Urinary bladder (tissue), 4 donors: ENCODE measurements at places on chromosomes 11 and 22. TPM values are rescaled to one million over a fixed set of nuclear protein-coding genes. Genes with fewer than 3 reads are reported as not detected.

The EHF gene
- 79.8 TPM for total RNA-seq

The DDIAS gene
- 7.8 TPM for total RNA-seq

The OR51B5 gene
- total RNA-seq = 4.3 TPM

The OLFML1 gene
- total RNA-seq = 48.0 TPM

The TRIM49 gene
- not detected for total RNA-seq

The KMT5B gene
- total RNA-seq = 78.5 TPM

The SCUBE2 gene
- 121 TPM for total RNA-seq

The PLAAT5 gene
- 1.9 TPM for total RNA-seq

The SPA17 gene
- total RNA-seq = 5.7 TPM

The OR2D2 gene
- total RNA-seq = 0.53 TPM

The INS gene
- not detected for total RNA-seq

The WNT11 gene
- 6.3 TPM for total RNA-seq

The IL17REL gene
- not detected for total RNA-seq
